ENCODE measurements at places on chromosomes 16 and 17.

GRCh38 chr17:47288531-47289116, 35.0 kb downstream of the ITGB3 start:
- no peak for DNase-seq

GRCh38 chr17:7550344-7550743, 1.5 kb downstream of the TNFSF12 start:
- no peak for DNase-seq

DNA sequence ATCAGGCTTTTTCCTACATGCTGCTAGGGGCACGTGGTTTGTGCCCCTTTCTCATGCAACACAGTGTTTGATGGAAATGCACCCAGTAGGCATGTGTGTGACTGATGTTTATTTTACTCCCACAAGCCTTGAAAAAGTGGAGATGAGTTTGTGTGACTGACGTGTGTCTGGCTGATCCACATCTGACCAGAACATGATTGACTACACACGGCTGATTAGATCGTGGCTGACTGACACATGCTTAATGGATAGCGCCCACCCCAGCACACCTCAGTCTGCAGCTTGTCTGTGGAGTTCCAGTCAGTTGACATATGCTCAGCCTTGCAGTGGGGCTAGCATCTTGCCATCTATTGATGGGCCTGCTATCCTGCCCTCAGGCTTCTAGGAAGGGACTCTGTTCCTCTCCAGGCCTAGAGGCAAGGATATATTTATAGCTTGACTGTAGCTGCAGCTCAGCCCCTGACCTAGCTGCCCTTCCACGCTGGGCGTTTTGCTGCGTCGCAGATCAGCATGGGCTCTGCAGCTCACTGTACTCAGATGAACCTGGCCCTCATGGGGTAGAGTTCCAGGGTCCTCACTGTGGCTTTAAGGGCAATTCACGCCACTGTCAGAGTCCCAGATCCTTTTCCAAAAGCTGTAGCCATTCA, 112.3 kb downstream of the HS3ST2 start:
- no peak for DNase-seq

DNA sequence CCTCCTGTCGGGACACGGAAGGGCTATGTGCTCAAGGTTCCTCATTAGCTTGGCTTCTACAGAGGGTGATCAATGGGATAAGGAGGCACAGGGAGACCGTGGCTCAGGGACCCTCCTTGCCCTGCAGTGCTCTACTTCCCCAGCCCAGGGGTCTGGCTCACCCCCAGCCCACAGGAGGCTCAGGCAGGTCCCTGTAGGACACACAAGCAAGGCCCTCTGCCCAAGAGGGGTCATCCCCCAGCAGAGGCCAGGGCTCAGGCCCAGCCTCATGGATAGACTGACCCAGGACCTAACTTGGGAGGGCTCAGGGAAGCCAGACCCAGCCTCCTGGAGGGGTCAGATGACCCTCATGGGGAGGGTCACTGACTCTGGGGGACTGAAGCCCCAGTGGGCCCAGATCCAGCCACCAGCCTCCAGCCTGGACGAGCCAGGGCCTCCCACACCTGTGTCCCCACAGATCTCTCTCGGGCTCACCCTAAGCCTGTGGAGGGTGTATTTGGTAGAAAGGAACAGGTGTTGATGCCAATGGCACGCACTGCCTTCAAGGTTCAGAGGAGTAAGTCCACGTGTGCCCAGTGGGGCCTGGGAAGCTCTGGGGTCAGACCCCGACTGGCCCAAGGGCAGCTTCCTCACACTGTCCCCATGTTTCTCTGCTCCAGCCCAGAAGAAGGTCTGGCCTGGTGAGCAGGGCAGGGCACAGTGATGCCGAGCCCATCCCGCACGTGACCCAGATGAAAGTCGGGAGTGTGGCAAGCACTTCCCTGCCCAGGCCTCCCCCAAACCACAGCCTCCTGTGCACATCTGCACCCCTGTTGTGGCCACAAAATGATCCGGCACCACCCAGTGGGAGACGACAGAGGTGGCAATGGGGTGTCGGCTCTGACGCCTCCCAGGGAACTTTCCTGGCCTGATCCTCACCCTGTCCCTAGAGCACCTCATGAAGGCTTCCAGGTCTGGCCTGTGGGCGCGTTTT, 10.9 kb upstream of the KRTAP17-1 start:
- no peak for DNase-seq

GRCh38 chr17:57562184-57562698, 182.9 kb downstream of the CCDC182 start:
- DNase-seq, result no peak

DNA sequence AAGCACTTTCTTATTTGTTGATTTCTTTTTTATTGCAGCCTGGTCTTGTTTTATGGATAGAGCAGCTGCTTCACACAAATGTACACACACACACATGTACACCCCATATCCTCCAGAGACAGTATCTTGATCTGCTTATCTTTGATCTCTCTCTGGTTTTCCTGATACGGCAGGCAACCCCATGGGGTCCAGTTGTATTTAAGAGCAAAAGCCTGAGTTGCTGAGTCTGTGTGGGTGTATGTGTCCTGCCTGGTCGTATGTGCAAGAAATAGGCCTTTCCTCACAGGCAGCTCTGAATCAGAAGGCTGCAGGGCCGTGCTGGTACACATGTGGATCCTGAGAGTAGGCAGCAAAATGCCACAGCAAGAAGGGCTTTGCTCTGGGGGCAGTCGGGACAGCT, 14.6 kb upstream of the LGALS9 start:
- DNase-seq, result no peak

GRCh38 chr17:63171428-63172393, 205.7 kb downstream of the TANC2 start:
- DNase-seq, result no peak

- peak; percentile 69 for DNase-seq
These were observed 20.0 kb downstream of the TRAF4 start for GRCh38 chr17:28763804-28764266.

GRCh38 chr17:74240618-74241205, 27.3 kb downstream of the TTYH2 start:
- DNase-seq, result no peak

GRCh38 chr16:31005350-31006085, 4.9 kb downstream of the STX1B start:
- DNase-seq, result peak; percentile 8

DNA sequence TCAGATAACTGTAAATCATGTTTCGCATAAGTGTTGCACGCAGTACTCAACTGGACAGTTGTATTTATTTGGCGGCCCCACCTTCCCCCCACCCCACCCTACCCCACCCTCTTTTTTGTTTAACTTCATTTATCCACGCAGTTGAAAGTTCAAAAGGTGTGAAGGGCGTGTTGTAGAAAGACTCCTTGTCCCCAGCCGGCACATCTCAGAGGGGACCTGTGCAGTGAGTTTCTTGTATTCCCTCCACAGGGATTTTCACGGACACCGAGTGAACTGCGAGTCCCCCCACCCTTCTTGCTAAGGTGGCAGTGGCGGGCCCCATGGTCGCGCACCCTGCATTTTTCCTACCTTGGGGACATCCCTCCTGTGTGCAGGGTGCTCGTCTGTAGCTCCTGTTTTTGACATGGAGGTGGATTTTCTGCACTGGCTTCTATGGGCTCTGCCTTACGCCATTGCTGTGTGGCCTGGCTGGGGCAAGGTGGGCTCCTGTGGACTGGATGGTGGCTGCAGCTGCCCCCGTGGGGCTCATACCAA, 36.2 kb downstream of the ADCY7 start:
- no peak for DNase-seq

DNA sequence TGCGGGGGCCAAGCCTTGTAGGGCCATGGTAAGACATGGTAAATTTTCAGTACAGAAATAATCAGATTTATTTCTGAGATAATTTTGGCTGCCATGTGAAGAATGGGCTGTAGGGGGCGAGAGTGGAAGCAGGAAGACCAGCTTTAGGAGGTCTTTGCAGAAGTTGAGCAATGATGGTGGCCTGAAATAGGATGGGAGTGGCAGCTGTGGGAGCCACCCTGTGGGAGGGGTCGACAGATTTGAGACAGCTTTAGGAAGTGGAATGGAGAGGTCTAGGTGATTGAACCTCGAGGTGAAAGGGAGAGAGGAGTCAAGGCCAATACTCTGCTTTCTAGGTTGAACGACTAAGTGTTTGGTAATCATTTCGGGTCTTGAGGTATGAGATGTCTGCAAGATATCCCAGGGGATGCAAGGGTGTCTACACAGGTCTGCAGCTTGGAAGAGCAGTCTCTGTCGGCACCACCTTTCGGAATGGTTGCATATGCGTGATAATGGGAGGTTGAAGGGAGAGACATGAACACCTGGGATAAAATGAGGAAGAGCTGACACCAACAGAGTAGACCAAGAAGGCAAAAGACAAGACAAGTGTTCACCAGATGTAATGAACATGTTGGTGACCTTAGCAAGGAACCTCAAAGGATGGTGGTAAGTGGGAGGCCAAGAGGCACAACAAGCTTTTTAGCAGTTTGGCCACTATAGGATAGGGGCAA, 4.2 kb upstream of the ATXN7L3 start:
- peak; percentile 34 for DNase-seq

DNA sequence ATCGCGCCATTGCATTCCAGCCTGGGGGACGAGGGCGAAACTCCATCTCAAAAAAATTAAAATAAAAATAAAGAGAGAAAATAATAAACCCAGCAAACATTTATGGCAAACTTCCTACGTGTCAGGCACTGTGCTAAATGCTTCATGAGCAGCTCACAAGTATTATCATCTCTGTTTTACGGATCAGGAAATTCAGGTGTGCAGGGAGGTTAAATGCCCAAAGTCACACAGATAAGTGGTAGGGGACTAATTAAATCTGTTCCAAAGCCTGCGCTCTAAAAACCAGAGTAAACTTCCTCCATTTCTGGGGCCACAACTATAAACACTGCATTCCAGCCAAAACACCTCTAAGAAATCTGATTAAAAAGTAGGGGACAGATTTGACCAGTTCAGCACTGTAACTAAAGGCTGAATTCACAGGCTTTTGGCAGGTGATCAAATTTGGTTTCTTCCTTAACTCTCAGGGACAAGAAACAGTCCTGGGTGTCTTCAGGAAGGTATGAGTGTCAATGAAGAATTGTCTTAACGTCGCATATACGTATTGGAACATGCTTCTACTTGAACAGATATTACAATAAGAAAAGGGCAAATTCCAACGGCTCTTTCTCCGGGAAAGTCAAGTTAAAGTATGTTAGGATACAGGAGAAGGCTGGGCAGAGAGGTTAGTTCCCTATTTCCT, 996 bp downstream of the STRADA start:
- no peak for DNase-seq

GRCh38 chr17:34249478-34249877, 5.6 kb upstream of the CCL2 start:
- no peak for DNase-seq

GRCh38 chr16:57577691-57578224, 35.3 kb downstream of the ADGRG5 start:
- no peak for DNase-seq

DNA sequence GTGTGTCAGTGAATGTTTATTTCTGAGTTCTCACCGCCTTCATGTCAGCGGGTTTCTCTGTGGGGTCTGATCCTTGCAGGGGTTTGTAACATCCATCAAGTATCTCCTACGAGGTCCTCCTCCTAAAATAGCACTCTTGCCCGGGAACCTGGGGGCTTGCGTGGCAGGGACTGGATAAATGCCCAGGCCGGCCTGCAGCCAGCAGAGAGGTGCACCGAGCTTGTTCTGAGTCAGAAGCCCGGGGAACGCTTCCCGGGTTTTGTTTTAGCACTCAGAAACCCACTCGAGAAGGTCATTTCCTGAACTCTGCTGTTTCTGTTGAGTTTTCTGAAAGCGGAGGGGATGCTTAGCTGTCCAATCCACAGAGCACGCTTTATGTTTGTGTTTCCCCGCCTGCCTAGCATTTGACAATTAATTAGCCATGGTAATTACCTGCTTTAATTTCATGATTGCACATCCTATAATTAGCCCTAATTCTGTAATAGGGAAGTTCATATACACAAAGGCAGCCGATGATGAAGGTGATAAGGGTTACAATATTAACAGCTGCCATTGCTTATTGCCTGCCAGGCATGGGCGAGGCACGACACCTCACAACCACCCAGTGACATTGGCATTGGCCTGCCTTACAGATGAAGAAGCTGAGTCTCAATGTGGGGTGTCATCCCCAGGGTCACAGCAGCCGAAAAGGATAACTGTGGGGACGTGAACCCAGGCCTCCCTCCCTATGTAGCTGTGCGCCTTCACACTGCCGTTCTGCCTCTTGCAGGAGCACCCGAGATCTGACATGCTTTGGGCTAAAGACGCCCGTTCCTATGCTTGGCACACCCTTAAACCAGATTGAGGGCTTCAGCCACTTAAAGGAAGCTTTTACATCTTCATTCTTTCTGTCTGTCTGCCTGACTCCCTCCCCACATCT, 333.1 kb downstream of the CPPED1 start:
- DNase-seq, result no peak

- DNase-seq, result no peak
These were observed 4.7 kb upstream of the ASGR2 start for GRCh38 chr17:7119314-7119713.

- peak; percentile 6 for DNase-seq
These were observed 27.7 kb upstream of the CHMP6 start for GRCh38 chr17:80963812-80964543.

GRCh38 chr16:31475946-31476302, 4.0 kb downstream of the TGFB1I1 start:
- no peak for DNase-seq

DNA sequence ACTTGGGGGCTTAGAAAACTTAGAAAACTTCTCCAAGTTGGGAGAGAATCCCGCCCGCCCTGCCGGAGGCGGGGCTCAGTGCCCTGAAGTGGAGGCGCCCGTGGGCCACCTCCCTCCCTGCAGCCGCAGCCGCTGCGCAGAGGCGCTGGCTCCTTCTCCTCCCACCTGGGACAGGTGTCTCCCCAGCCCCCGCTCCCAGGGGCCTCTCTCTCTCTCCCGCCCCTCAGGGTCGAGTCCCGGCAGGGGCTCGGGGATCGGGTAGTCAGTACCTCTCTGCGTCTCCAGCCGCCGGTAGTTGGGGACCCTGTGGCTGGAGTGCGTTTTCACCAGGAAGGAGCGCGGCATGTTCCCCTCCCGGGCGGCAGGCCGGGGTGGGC, 257 bp downstream of the SNAI3 start:
- peak; percentile 80 for DNase-seq

All from NCI-H2171 treated with DMSO at 0.1 percent for 48 hours (cell line).